Heart left ventricle (tissue), 16 donors: ENCODE measurements at places on chromosomes 6 and 20.

DNA sequence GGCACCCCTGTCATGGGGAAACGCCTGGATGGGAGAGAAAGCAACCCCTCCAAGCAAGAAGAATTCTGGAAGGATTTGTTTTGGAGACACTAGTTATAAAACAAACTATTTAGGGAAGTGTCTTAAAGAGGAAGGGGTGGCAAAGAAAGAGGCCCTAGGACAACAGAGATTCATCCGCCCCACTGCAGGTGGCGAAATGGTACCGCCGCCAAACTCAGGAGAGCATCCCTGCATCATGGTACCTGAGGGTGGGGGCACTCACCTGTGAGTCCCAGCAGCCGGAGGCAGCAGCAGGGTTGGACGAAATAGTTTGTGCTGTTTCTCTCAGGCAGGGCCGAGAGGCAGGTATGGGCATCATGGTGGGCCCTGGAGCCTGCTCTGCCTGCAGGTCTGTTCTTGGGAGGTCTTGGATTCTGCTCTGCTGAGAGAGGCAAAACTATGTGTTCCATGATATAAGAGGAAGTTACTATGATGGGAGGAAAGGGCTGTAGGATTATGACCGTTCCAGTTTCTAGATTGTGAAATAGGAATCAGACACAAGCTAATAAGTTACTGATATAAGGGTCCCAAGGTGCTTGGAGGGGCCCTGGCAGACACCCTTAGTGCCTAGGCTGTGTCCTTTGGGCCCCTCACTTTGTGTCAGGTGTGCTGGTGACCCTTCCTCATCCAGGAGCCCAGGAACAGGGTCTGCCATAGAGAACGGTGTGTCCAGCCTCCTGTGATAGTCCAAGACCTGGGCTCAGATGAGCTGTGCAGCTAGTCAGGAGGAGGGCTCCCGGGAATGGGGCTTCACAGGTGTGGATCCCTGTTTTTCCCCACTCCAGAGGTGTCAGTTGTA is 20.4 kb downstream of the SIRPD start:
- DNase-seq = no peak

- DNase-seq = peak; percentile 68
These were observed 8.7 kb downstream of the LAMA5 start for GRCh38 chr20:62358171-62359042.

- no peak for DNase-seq
These were observed 60.3 kb downstream of the ADGRG6 start for GRCh38 chr6:142361779-142362750.

- DNase-seq = no peak
These were observed 58.6 kb upstream of the ZNF217 start for GRCh38 chr20:53652090-53652858.
